ENCODE measurements at places on chromosomes 5 and 9.

GRCh38 chr5:54643685-54644106, 126.1 kb downstream of the SNX18 start:
- DNase-seq = no peak

- no peak for DNase-seq
Observed at GRCh38 chr9:121399126-121399882, 29.3 kb upstream of the STOM start.

DNA sequence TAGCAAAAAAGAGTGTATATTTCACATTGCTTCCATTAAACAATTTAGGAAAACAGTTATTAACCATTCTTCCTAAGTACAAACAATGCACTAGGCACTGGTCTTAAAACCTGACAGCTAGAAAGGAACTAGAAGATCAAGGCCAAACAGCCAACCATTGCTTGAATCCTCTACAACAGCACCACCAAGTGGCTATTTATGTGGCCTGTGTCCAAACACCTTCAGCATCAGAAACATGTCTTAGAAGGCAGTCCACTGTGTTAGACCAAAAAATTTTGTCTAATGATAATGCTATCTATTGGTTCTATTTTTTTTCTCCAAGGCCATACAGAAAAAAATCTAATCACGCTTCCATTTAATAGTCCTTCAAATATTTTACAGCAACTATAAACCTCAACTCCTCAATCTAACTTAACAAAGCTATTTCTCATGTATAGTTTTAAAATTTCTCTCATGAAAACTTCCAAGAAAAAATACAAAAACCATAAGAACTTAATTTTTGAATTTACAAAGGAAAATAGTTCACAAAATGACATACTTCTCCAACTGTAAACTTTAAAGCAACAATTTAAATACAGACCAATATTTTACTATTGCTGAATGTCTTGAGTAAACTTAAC, 36.1 kb downstream of the CAAP1 start:
- DNase-seq = no peak

DNA sequence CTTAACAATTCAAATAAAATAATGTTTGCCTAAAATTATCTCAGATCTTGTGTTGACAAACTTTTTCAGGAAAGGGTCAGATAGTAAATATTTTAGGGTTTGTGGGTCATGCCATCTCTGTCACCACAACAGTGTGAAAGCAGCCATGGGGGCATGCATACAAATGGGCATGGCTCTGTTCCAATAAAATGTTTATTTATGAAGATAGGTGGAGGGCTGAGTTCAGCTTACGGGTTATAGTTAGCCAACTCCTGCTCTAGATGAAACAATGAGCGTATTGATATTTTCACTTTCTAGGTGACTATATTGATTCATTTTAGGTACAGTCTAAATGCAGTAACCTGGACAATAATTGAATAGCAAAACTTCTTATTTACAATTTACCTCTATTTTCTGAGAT, 533.8 kb upstream of the CLINT1 start:
- DNase-seq = no peak

GRCh38 chr5:111134864-111135263, 42.7 kb downstream of the WDR36 start:
- DNase-seq = no peak

- no peak for DNase-seq
Observed at GRCh38 chr9:111969061-111969460, 72.4 kb downstream of the UGCG start.

GRCh38 chr5:7886849-7887475, 18.0 kb downstream of the MTRR start:
- no peak for DNase-seq

- no peak for DNase-seq
Observed at GRCh38 chr9:72012646-72013045, 47.8 kb downstream of the C9orf57 start.

GRCh38 chr5:145668714-145669113, 166.4 kb downstream of the PRELID2 start:
- no peak for DNase-seq

DNA sequence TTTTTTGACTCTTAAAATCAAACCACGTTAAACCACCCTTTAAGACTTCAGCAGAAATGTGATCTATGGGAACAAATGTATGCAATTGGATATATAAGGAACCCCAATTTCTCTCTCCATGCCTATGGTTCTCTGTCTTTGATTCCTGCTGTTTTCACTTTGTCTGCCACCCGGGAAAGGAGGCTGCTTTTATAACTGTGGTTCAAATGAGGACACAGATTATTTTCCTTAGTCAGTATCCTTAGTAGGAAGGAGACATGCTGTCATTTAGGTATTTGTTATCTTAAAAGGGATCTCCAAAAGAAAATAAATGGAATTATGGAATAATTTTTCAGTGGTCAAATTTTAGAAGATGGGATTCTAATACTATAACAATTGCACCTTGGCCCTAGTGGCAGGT, 176.1 kb upstream of the NREP start:
- DNase-seq = no peak

GRCh38 chr5:162672061-162672460, 604.5 kb downstream of the GABRG2 start:
- no peak for DNase-seq

- DNase-seq = no peak
Observed at GRCh38 chr9:134670042-134670525, 28.5 kb downstream of the COL5A1 start.

DNA sequence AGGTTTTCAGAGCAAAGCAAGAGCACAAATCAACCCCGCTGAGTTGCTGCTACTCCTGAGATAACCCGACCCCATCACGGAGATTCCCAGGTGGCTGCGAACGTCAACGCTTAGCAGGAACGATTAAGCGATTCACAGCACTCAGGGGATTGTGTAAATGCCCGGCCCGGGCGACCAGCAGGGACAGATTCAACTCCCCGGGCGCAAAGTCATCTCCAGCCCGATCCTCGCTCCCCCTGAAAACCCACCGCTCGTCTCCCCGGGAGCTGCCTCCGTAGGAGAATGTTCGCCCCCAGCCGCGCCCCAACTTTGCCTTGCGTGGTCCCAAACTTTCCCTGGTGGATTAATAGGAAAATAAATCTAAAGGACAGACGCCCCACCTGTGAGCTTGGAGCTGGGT, 685 bp downstream of the SLC24A2 start:
- no peak for DNase-seq

- no peak for DNase-seq
Observed at GRCh38 chr9:83569326-83569725, 31.1 kb upstream of the FRMD3 start.

DNA sequence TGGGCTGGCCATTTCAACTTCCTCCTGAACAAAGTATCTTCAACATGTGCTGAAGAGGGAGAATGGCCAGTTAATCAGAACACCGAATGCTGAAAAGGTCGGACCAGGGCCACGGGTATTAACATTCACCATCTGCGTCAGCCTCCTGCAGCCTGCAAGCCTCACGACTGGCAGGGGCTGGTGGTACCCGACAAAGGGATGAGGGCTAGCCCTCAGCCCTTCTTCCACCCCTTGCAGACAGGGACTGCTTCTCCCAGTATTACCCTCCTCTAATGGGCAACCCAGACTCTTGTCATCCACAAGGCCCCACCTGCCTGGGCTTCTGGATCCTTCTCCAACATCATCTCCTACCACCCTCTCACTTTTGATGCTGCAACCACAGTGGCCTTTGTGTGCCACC, 246.6 kb downstream of the FSTL4 start:
- DNase-seq = no peak

- DNase-seq = no peak
Observed at GRCh38 chr5:39437467-39437866, 12.7 kb upstream of the DAB2 start.

- DNase-seq = no peak
Observed at GRCh38 chr5:11322133-11322532, 561.1 kb upstream of the DAP start.

DNA sequence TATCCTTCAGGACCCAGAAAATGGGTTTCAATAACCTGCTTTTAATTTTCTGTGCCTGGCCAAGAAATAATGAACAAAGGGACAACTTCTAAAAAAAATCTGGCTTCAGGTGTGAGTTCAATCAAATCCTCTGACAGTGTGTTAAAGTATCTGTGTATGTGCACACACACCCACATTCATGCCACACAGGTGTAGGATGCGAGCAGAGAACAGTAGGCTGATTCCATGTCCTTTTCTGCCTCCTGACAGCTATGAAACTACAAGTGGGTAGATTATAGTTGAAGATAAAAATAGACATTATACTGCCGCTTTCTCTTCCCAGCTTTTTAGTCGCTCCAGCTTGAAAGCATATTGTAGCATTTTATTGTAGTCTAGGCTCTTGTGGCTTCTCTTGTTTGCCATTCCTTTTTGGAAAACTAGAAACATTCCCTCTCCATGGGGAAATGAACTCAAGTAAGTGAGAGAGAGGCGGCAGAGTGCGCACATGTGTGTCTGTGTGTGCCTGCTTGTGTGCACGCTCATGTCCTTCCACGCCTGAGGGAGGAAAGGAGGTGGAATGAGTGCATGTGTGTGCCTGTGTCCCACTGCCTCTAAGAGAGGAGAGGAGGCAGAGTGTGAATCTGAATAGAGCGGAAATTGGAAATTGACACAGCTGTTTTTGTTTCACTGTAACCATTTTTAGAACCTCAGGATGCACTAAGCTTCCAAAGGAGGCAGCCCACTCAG, 273.0 kb downstream of the ELAVL2 start:
- DNase-seq = no peak

DNA sequence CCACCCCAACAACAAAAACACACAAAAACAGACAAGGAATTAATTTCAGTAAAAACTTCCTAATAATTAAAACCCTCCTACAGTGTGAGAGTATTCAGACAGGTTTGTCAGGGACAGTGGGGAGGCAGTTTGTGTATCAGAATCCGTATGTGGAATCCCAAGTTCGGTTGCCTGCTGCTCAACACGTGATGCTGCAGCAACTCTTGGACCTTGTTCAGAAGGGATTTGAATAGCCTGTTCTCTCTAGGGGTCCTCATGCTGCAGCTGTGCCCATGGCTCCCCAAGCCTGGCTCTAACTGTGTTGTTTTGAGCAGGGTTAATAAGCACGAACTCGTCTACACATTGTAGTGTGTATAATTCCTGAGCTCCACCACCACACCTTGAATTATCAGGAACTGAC, 28.7 kb downstream of the TLE4 start:
- no peak for DNase-seq

- no peak for DNase-seq
Observed at GRCh38 chr9:130222833-130223232, 42.7 kb upstream of the HMCN2 start.

GRCh38 chr9:133954862-133955529, 37.1 kb downstream of the VAV2 start:
- DNase-seq = no peak

DNA sequence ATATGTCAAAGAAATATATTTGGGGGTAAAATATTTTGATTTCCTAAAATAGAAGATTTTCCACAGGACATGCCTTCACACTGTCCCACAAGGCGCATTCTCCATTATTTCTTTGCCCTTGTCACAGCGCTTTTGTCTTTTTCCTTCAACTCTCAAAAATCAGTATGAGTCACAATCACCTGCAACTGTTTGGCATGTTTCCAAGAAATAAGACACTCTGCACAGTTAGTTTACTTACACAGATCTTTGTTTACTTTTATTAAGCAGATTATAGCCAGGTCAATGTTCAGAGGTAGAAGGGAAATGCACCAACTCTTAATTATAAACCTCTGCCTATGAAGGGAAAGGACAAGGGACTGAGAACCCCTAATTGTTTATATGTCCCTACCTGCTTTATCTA, 9.5 kb downstream of the CEMIP2 start:
- no peak for DNase-seq

- DNase-seq = no peak
Observed at GRCh38 chr5:95244479-95244878, 40.4 kb downstream of the MCTP1 start.

- DNase-seq = no peak
Observed at GRCh38 chr9:97510797-97511654, 9.6 kb downstream of the TMOD1 start.

DNA sequence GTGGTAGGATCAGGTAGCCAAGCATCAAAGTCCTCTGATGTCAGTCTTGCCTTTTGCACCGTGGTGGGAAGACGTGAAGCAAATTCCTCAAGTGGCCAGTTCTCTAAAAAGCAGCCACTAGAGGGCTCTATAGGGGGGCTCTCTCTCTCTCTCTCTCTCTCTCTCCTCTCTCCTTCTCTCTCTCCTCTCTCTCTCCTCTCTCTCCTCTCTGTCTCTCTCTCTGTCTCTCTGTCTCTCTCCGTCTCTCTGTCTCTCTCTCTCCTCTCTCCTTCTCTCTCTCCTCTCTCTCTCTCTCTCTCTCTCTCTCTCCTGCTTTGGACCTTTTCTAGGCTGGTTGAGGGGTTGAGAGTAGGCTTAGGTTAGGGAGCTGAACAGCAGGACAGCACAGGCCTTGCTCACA, 13.9 kb upstream of the OSMR start:
- no peak for DNase-seq

DNA sequence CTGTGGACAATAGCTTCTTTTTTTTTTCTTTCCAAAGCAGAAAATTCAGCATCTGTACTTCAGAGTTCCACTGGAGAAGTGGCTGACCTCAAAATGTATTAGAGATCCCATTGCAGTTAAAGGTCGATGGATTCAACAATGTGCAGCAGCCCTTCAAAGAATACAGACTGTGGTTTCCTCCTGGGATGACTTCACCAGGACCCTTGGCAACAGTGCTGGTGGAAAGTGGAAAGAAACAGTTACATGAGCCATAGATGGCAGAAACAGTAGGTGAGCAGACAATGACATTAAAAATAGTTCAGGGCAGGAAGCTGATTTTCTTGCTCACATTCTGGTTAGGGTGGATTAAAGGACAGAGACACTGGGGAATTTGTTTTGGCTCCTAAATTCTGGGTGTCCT, 62.4 kb downstream of the SLC28A3 start:
- DNase-seq = no peak

DNA sequence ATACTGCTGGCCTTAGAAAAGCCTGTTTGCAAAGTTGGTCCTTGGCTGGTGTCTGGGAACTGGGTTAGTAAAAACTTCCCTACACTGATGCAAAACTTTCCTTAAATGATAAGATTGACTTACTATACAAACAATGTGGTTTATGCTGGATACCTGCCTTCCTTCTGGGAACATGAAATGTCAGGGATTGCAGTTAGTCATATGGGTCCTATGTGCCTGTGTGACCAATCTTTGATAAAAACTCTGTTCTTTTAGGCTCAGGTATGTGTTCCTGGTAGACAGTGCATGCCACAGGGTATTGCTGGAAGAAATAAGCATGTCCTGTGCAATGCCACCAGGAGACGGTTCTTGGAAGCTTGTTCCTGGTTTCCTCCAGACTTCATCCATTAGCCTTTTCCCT, 173.3 kb downstream of the RMI1 start:
- no peak for DNase-seq

- DNase-seq = no peak
Observed at GRCh38 chr5:77850536-77851175, 74.5 kb upstream of the TBCA start.

GRCh38 chr5:10624679-10625078, 60.8 kb downstream of the ANKRD33B start:
- no peak for DNase-seq

- no peak for DNase-seq
Observed at GRCh38 chr9:10251490-10251889, 361.3 kb downstream of the PTPRD start.

GRCh38 chr9:2726650-2727340, 9.5 kb downstream of the KCNV2 start:
- no peak for DNase-seq
